NCI-H774 (cell line): ENCODE measurements at places on chromosomes 5 and 9.
A peak's percentile ranks its signal among the peaks of the same experiment; 100 is the strongest.

DNA sequence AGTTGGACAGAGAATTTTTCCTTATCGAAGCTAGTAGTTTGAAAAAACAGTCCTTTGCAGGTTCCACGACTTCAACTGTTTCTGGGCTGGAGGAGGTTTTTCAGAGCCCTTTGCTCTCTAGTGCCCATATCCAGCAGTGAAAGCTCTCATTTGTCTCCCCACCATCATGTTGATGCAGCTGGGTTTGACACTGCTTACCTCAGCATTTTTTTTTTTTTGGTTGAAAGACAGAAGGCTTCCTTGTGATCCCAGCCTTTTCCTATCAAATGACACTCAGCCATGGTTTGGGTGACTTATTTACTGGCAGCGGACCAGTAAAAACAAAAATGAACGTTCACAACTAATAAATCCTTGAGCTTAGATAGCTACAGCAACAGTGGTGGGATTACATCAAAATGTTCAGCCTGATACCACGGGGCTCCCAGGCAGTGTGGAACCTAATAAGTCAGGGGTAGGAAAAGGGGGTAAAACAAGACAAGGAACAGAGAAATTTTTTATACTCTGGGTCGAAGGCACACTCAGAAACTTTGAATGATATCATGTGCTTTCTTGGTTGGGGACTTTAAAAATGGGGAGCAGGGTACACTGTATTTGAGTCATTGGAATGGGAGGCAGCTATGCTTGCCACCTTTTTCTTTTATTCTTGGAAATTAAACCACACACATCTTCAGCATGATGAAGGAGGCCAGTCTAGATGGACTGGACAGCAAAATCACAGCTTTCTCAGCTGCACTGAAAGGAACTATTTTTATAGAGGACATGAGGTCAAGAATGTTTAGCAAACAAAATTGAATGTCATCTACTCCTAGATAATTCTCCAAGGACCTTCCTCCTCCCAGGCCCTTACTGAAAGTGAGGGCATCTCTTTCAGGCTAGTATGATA lies 308.9 kb upstream of the MPDZ start:
- no peak for DNase-seq

DNA sequence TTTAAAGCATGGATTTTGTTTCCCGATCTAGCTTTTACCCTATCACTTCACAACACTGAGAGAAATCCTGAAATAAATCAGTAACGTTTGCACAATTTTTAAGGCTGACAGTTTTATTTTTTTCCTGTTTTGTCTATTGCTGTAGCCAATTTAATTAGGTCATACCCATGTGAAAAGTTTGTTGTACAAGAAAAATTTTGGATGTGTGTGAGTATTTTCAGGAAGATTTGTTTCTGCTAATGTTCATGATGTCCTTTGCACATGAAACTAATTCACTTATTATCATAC lies 237.8 kb downstream of the ARRDC3 start:
- DNase-seq: no peak

- DNase-seq: no peak
Observed at GRCh38 chr5:55668356-55668755, 43.8 kb downstream of the SLC38A9 start.

DNA sequence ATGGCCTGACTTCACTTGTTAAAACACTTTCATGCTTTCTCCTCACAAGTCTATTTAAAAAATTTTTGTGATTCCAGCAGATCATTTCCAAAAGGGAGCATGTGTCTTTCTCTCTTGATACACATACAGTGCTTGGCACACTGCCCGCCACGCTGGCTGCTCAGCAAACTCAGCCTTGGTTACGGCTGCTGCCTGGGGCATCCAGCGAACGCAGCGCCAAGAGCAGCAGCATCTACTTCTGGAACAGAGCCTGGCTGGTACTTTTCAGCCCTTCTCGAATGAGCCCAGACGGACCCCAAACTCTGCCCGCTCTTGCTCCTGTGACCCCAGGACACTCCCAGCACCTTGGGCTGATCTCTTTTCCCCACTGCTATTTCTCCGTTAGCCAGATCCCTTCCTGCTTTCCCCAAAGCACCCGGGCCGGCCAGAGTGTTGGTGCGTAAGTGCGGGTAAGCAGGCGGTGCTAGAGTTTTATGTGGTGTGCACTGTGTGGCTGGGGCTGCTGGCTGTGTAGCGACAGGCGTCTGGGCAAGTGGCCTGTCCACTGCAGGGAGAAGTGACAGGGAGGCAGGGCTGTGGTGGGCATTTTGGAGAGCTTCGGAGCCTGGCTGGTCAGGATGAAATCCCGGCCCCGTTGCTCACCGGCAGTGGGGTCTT lies 73.2 kb downstream of the SH3PXD2B start:
- DNase-seq: peak; percentile 46

GRCh38 chr5:68659881-68660280 lies 433.9 kb upstream of the SLC30A5 start:
- no peak for DNase-seq

GRCh38 chr9:128946571-128947276 lies 679 bp downstream of the DOLK start:
- DNase-seq: no peak

- DNase-seq: no peak
Observed at GRCh38 chr5:14112998-14113652, 30.0 kb upstream of the TRIO start.
